ENCODE measurements at places on chromosomes 1 and 21.

GRCh38 chr1:1441002-1441888, 5.8 kb downstream of the VWA1 start:
- DNase-seq: peak; percentile 67

GRCh38 chr1:174413632-174414031, 34.1 kb upstream of the GPR52 start:
- no peak for DNase-seq

DNA sequence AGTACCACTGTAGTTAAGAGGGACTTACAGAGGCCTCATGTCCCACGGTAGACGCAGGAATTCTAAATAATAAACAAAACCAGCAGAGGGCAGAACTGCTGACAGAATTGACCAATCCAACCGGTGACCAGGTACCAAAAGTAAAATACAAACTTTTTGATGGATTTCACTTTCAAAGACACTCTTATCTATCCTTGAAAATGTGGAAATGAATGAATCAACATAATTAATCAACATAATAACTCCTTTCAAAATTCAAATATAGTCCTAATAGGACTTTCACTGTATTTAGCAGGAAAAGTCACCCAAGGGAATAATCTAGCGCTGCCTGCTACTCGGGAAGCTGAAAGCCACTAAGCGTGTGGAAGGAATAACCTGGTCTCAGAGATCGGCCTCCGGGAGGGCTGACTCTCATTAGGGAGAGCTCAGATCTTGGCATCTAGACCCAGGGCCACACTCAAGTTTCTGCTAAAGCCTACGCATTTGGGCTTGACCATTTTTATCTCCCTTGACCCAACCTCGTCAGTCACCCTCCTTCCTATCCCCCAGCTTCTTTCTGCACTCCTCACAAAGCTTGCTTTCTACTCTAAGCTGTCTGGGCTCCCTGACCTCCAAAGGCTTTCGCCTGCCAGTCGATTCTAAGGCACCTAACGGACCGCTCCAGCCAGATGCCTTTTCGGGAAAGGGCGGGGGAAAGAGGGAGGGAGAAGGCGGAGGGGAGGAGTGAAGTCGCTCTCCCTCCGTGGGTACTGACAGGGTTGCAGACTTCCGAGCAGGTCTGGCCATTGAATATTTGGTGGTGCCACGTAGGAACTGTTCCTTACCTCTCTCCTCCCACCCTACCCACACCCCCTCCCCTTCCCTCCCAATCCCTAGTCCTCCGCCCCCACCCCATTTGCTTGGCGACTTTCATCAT, 1.6 kb downstream of the COL11A1 start:
- no peak for DNase-seq

DNA sequence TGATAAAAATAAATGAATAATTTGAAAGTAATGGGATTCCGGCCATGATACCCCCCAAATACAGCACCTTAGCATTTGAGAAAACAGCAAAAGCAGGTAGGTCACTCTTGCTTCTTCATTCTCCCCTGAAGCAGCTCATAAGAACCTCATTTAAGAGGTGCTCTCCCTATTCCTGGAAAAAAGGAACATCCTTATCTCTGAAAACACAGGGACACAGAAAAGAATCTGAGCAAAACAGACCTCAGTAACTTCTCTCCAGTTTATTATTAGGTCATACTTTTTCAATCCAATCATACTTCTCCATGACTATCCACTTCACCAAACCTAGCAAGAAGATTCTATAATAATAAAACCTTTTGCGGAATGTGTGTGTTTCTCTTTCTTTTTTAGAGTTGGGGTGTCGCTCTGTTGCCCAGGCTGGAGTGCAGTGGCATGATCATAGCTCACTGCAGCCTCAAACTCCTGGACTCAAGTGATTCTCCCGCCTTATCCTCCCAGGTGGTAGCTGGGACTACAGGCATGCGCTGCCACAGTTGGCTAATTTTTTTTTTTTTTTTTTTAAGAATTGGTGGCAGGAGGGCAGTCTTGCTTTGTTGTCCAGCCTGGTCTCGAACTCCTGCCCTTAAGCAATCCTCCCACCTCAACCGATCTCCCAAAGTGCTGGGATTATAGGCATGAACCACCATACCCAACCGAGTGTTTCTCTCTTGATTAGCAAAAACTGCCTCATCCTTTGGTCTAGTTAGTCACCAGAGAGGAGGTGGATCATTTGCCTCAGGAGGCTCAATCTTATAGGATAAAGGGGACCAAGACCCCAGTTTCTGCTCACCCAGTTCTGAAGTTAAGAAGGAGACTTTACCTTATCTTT, 10.6 kb upstream of the TRIM33 start:
- no peak for DNase-seq

DNA sequence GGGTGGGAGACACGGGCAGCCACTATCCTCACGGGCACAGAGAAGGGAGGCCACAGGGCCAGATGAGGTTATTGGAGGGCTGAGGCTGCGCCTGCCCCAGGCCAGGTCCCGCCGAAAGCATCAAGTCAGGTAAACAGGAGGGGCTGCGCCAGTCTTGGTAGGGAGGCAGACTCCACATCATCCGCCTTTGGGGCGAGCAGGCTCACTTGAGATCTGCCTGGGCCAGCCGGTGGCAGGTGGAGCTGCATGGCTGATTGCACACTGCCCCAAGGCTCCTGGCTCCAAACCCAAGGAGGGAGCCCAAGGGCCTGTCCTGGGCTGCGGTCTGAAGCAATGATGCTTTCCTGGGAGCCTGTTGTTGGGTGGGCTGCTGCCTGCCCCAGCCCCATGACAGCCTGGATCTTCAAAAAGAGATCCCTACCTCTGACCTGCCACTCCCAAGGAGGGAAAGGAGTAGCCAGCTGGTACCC, 4.6 kb downstream of the SMIM1 start:
- no peak for DNase-seq

DNA sequence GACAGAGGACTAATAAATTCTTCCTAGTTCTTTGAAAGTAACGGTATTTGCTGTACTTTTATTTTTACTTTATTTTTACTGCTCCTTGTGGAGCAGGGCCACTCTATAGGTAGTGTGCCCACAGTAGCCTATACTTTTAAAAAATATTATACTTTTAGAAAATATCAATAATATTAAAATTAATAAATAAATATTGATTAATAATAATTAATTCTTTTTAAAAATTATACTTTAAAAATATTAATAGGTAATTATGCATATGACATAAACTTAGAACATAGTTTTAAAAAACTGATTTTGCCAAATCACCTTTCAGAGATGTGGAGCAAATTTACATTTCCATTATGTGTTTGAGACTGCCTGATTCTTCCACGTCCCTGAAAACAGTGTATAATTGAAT, 30.8 kb downstream of the ZBED6 start:
- no peak for DNase-seq

DNA sequence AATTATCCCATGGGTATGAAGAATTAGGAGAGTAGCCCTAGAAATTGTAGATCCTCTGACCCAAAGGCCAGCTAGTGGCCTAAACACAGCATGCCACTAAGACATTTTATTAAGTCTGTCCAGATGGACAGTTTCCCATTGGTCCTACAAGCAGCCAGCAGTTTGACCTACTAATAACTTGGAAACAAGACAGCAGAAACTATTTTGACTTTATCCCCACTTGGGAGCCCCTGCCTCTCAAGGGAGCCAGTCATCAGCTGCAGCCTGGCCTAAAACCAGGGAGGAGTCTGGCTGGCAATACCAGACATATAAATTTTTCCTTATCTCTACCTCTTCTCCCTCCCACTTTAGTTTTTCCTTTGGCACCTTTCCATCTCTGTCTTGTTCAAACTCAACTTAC, 222.6 kb upstream of the KCTD3 start:
- DNase-seq: no peak

DNA sequence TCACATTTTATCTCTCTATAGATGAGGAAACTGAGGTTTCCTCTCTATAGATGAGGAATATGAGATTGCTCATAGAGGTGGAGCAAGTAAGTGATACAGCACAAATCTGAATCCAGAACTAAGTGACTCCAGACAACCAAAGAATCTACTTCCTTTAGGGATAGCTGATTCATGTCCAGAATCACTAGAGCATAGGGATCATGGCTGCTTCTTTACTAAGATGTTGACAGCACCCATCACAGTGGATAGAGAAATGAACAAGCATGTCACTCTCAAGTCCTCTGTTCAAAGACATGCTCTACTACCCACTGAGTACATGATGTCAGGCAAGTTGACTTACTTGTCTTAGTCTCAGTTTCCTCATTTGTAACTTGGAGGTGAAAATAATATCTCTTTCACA, 116.1 kb upstream of the SPATA6 start:
- DNase-seq: no peak

DNA sequence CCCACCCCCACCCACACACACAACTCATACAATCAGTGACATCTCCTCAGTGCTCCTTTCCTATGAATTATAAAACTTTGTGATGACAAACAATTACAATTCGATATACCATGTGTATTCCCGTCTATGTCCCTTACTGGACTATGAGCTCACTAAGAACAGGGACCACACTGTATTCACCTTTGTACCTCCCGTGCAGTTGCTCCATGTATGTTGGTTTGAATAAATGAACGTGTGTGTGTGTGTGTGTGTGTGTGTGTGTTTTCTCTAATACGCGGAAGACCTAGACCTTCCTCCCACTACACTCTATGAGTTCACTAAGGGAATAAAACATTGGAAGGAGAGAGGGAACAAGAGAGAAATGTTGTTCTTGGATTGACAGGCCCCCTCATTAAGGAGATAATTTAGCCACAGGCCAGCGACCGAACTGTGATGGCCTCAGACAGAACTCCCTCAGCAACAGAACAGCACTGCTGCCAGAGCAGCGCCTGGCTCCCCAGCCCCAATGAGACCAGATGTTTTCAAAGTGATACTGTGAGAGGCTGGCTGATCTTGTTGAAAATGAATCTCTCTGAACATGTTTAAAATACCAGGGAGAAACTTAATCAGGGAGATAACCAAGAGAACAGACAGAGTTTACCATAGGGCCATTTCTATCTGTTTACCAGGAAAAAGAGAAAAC, 21.7 kb downstream of the BCAR3 start:
- no peak for DNase-seq

DNA sequence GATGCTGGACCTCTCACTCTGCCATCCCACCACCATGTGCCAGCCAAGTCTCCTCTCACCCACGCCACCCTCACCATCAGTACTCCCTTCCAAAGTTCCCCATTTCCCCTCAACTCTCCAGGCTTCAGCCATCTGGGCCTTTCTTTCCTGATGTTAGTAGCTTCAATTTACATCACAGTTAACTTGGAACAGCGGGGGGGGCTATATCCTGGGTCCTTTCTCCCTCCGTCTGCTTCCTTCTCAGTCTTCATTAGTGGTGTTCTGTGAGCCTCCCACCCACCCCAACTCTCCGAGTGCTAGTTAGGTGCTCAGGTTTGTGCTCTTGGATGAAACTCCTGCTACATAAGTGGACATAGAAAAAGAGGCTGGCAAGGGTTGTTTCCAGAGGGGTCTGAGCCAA, 31.9 kb downstream of the KCNC4 start:
- no peak for DNase-seq

DNA sequence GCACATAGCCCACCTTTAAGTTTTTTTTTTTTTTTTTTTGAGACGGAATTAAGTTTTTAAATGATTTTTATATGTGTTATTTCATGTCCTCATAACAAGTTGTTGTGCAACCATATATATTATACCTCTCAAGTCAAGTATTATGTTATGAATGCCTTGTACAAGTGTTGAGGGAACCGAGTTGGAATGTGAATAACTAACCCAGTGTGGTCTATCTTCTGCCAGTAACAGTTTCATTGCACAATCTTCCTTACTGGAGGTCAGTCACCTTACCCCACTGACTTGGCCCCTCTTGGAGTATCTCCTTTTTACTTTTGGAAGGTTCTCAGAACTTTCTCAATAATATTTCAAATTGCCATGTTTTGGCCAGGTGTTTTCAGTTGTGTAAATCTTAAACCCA, 201.9 kb downstream of the CACNA1E start:
- no peak for DNase-seq

- no peak for DNase-seq
Observed at GRCh38 chr1:197674286-197674685, 101.0 kb downstream of the DENND1B start.

- DNase-seq: no peak
Observed at GRCh38 chr1:182672487-182672836, 11.9 kb downstream of the RGS8 start.

- DNase-seq: no peak
Observed at GRCh38 chr1:228527596-228527995, 40.4 kb downstream of the RNF187 start.

- DNase-seq: no peak
Observed at GRCh38 chr1:212651521-212651920, 43.0 kb downstream of the ATF3 start.

GRCh38 chr1:55636696-55637095, 421.5 kb upstream of the USP24 start:
- DNase-seq: no peak

DNA sequence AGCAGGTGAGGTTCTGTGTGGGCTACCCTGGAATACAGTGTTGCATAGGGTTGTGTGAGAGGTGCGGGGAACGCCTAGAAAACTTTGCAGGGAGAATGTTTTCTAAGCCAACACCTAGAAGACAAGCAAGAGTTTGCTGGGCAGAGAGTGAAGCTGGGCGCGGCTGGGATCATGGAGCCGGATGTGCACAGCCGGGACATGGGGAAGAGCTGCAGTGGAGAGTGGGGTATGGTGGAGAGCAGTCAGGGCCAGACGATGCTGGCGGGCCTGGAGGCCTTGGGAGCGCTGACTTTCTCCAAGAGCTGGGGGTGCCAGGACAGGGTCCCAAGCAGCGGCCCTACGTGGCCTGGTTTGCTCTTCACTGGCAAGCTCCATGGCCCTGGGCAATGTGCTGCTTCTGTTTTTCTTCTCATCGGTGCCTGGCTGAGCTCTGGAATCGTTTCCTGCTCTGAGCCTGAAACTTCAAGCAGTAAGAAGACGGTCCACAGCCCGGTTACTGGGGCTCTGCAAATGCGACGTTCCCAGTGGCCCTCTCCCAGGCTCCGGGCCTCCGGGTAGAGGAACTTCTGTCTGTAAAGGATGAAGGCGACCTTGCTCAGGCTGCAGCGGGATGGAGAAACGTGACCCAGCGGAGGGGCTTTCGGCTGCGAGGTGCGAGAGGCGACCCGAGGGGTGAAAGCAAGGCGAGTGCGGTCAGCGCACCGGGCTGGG, 51.9 kb upstream of the CD34 start:
- no peak for DNase-seq

- DNase-seq: no peak
Observed at GRCh38 chr1:104932030-104932915, 1182.6 kb downstream of the AMY1C start.

GRCh38 chr1:189859385-189859977, 618.2 kb downstream of the BRINP3 start:
- DNase-seq: no peak

GRCh38 chr1:21655748-21656147, 13.4 kb downstream of the RAP1GAP start:
- no peak for DNase-seq

DNA sequence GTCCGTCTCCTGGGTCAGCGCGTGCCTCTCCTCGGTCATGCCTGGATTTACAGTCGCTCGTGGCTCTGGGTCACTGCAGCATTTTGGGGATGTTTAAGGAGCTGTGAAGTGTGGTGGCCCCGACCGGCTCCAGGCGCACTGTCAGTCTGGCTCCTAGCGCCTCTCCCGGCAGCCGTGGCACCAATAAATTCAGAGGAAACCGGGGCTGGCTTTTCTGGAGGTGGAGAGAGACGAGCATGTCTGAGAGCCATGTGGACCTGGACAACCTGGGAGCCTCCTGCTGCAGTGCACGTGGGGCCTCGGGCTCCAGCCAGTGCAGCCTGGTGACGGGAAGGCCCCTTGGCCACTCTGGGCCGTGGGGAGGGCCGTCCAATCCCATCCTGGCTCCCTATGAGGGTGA, 17.1 kb downstream of the PLCH2 start:
- no peak for DNase-seq

GRCh38 chr1:100474834-100475233, 63.1 kb upstream of the GPR88 start:
- no peak for DNase-seq

Measured in D721Med (cell line).